ENCODE measurements at places on chromosomes 7 and 10.

DNA sequence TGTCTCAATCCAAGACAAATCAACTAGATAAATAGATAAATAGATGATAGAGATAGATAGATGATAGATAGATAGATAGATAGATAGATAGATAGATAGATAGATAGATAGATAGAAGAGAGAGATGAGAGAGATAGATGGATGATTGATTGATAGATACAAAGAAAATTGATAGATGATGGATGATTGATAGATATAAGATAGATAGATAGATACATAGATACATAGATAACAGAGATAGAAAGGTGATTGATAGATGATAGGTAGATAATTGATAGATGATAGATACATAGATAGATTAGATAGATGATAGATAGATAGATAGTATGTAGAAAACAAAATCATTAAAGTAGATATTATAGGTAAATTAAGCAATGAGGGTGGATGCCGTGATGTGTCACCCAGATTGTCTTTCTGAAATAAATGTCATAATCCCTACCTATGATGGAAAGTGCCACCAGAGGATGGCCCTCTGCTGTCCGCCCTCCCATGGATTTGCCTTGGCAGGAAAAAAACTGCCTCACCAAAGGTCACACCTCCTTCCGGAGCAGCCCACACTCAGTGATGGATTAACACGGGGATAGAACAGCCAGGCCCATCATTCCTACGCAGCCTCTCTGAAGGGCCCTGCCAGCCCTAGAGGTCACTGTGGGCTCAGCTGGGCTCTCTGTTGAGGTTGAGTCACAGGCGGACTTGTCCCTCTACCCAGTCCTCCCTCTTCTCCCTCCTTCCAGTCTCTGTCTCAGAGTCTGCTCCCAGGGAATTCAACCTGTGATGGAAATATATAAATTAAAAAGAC, 50.8 kb downstream of the KCNH2 start:
- DNase-seq: no peak

- DNase-seq: no peak
Observed at GRCh38 chr10:128080641-128081040, 45.6 kb downstream of the MKI67 start.

- DNase-seq: no peak
Observed at GRCh38 chr10:34413214-34413613, 401.9 kb downstream of the PARD3 start.

- no peak for DNase-seq
Observed at GRCh38 chr10:5811387-5811821, 1.8 kb downstream of the GDI2 start.

GRCh38 chr10:68572151-68572550, 12.0 kb downstream of the TET1 start:
- no peak for DNase-seq

- no peak for DNase-seq
Observed at GRCh38 chr7:43625453-43625852, 42.5 kb downstream of the STK17A start.

DNA sequence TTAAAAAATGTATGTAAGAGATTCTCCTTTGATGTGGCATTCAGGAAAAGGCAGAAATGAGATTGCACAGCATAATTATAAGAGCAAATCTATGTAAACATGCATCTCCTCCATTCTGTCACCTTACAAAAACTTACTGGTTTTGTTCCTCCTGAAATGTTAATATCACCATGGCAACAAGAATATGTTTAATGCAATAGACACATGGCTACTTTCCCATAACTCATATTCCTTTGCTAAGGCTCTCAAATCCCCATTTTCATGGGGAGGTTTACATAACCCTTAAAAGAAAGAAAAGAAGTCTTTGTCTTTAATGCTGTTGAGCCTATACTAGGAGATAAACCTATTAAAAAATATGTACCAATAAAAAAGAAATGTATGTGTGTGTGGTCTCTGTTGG, 136.2 kb downstream of the ANK3 start:
- no peak for DNase-seq

- DNase-seq: no peak
Observed at GRCh38 chr10:63716016-63716580, 194.9 kb downstream of the REEP3 start.

- DNase-seq: no peak
Observed at GRCh38 chr7:102913826-102914225, 1.0 kb downstream of the LRRC17 start.

DNA sequence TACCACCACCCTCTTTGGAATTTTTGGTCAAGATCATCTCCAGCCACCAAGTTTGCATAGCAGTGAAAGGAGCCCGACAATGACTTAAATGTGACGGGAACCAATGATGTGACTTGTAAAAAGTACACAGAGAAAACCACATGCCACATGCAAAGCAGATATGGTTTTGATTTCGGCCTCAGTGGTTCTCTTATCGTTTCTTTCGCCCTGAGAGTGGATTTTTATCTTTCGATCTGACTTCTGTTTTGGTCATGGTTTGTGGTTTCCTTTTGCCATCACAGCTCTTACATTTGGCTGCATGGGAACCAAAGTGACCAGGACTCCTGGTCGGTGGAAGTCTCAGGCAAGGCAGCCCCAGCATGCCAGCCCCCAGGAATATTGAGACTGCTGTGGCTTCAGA, 31.5 kb downstream of the TCF7L2 start:
- no peak for DNase-seq

GRCh38 chr7:143230602-143231457, 9.0 kb downstream of the TAS2R40 start:
- no peak for DNase-seq

DNA sequence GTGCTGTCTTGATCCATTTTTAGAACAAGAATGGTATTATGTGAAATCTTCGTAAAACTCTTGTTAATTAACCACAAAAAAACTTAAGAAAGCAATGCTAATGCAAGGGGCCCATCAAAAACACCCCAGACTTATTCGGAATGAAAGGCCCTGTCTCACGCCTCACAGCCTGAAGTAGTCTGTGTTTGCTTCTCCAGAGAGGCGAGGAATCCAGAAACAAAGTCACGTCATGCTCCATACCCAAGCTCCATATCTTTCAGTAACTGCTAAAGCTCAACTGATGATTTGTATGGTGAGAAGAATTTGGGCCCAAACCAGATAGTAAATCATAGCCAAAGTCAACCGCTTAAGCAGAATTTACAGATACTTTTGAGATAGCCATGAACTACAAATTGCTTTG, 155.4 kb downstream of the ATE1 start:
- no peak for DNase-seq

DNA sequence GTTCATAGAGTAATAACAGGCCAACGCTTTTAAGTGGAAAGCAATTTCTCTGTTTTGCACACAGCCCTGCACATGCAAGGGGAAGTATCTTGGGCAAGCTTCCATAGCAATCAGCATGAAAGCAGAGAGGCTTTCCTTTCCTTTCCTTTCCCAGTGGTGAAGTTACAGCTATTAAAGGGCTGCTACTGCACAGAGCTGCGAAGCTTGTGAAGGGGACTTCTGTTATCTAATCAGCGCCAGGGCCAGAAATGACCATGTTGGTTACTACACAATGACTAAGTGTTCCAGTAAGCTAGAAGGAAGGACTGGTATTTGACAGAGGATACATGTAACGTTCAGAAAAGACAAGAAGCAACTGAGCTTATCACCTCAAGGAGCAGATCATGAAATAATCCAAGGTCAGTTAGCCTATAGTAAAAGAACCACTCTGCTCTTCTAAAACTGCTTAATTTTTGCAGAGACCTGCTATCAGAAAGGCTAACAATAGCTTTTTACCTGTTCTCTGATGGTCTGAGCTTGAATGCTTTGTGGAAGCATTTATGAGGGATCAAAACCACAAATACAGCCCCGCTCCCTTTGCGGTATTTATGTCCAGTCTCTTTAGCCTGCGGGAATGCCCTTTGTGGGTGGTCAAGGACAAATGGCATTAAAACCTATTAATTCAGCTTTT, 45.9 kb downstream of the SGMS1 start:
- DNase-seq: peak; percentile 45

GRCh38 chr7:102008535-102009262, 191.3 kb downstream of the CUX1 start:
- DNase-seq: peak; percentile 69

GRCh38 chr7:51613911-51614357, 297.3 kb upstream of the COBL start:
- no peak for DNase-seq

GRCh38 chr7:135238112-135238744, 4.6 kb downstream of the STRA8 start:
- no peak for DNase-seq

DNA sequence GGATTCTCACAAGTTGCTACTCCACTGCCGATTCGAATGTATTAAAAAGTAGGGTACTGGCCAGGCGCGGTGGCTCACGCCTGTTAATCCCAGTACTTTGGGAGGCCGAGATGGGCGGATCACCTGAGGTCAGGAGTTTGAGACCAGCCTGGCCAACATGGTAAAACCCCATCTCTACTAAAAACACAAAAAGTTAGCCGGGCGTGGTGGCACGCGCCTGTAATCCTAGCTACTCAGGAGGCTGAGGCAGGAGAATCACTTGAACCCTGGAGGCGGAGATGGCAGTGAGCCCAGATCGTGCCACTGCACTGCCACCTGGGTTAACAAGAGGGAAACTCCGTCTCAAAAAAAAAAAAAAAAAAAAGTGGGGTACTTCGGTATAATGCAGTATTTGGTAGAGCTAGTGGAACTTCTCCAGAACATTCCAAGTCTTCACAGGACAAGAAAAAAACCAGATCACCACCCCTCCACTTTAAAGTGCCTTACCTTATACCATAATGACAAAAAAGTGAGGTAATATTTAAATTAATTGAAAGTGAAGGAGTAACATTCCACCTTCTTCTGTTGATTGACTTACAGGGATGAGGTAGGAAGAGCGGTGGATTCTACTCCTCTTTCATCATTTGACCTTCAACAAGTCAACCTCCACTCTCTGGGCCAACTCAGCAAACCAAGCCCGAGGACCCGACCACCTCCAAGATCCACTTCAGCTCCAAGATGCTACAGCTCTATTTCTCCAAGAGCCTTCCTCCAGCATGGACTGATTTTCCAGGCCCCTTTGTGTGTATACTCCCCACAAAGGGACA, 2.0 kb downstream of the BAZ1B start:
- no peak for DNase-seq

GRCh38 chr7:112071856-112072255, 134.3 kb downstream of the DOCK4 start:
- DNase-seq: peak; percentile 19

GRCh38 chr7:45589061-45589460, 14.9 kb downstream of the ADCY1 start:
- DNase-seq: no peak

DNA sequence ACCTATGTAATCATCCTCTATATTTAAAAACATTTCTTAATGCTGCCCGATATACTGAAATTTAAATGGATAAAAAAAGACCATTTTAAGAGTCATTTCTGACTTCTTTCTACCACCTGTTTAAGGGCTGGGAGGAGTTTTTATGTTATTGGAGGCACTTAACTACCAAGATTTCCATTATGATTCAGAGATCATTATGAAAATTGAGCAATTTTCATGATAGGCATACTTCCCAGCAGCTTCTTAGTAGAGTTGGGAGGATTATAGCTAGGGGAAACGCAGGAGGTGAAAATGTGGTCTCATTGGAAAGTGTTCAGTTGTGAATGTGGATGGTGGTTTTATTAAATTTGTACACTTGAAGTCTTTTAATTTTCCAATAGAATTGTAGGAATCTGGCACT, 28.4 kb upstream of the FAM204A start:
- no peak for DNase-seq

DNA sequence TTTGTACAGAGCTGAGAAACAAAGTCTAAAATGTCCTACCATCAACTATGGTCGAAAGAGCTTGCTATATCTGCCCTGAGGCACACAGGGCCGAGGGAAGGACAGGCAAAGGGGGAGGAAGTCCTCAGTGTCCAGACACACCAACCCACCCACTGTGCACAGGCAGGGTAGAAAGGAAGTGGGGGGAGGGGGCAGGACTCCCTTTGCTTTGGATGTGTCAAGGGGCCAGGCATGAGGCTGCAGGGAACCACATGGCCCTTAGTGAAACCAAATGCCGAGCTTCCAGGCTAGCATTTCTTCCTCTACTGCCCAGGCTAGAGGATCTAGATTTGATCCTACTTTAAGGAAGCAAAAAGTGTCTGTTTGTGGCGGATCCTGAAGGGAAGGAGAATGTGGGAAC, 28.6 kb downstream of the KCNH2 start:
- DNase-seq: no peak

- no peak for DNase-seq
Observed at GRCh38 chr10:31583293-31583692, 264.3 kb downstream of the ZEB1 start.

- peak; percentile 93 for DNase-seq
Observed at GRCh38 chr7:92809760-92810573, 26.4 kb downstream of the CDK6 start.

GRCh38 chr10:121221072-121221471, 369.9 kb downstream of the WDR11 start:
- no peak for DNase-seq

DNA sequence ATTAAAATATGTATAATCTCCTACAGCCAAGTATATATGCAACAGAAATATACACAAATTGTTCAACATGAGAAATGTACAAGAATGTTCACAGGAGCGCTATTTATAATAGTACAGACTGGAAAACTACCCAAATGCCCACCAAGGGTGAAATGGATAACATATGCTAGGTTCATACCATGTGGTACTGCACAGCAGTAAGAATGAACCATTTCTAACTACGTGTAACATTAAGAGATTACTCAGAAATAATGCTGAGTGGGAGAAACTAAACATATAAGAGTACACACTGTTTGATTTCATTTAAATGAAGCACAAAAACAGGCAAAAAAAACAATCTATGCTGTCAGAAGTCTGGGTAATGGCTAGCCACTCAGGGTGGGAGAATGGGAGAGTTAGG, 45.8 kb downstream of the RNLS start:
- DNase-seq: no peak

DNA sequence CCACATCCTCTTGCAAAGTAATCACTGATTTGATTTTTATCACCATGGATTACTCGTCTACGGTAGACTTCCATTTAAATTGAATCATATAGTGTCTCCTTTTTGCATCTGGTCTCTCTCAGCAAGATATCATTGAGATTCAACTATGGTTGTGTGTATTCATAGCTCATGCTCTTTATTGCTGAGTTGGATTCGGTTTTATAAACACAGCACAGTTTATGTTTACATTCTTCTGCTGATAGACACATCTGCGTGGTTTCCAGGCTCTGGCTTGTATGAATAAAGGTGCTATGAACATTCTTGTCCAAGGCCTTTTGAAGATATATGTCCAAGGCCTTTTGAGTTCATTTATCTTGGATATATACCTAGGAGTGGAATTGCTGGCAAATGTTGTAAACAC, 356.5 kb upstream of the CELF2 start:
- DNase-seq: no peak

GRCh38 chr7:50333221-50333651, 28.7 kb downstream of the IKZF1 start:
- no peak for DNase-seq

DNA sequence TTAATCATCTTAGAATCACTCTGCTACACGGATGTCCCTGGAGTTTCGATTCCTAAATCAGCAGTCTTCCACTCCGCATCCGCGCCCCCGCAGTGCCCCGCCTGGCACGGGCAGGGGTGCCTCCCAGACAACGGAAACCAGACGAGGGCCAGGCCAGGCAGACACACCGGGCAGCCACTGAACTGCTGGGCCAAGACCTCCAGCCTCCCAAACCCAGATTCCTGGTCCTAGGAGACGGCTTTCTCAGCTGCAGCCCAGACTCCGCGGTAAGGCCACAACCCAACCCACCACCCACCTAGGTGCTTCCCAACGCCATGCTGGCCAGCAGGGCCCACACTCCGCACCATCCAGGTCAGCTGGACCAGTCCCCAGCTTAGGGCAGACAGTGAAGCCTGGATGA, 33.2 kb downstream of the MAD1L1 start:
- DNase-seq: no peak
